ENCODE measurements at places on chromosomes 11 and 22. TPM values are rescaled to one million over a fixed set of nuclear protein-coding genes. Genes with fewer than 3 reads are reported as not detected.

DNA sequence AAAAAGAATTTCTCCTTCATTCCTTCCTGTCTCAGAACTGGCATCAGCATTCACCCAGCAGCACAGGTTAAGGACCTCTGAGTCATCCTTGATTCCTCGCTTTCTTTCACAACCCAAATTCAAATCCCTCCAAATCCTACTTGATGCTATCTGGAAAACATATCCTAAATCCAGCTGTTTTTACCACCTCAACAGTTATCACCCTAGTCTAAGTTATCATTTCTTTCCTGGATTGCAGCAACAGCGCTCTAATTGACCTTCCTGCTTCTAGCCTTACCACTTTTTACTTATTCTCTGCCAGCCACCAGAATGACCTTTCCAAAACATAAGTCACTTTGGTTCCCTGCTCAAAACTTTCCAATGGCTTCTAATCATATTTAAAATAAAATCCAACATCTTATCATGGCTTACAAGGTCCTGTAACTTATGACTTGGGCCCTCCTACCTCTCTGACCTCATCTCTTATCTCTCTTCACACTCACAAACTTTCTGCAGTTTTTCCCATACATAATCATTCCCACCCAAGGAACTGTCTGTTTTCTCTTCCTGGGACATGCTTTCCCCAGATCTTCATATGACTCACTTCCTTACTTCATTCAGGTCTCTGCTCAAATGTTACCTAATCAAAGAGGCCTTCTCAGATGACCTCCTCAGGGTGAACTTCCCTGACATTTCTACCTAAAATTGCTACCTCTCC, 119.4 kb downstream of the TTC28 start:
- DNase-seq = no peak

DNA sequence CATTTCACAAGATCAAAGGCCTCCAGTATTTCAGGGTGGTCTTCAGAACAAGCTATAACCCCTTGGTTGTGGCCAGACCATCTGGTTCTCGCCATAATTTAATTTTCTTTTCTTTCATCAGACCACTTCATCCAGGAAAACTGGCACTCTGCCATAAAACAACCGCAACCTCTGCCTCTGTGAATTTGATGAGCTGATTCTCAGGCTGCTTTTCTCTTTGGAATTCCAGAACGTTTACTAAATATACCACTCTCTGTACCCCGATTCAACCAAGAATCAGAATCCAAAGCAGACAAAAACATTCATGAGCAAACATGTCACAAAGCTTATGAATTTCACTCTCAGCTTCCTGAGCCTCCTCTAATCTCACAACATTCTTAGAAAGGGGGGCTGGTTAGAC, 331.8 kb upstream of the SYN3 start:
- DNase-seq = no peak

GRCh38 chr11:72821221-72821919, 7.2 kb downstream of the ATG16L2 start:
- peak; percentile 54 for DNase-seq

- no peak for DNase-seq
Measured at GRCh38 chr11:61617515-61617914, 36.6 kb upstream of the SYT7 start.

The CFAP68 gene
- total RNA-seq = 15.8 TPM

The CABP2 gene
- not detected for total RNA-seq

- DNase-seq = no peak
Measured at GRCh38 chr22:50605002-50605612, 4.5 kb downstream of the MAPK8IP2 start.

The MIAT gene
- 63.6 TPM for total RNA-seq

The CCDC116 gene
- total RNA-seq = not detected

- DNase-seq = no peak
Measured at GRCh38 chr22:43094085-43094484, 4.9 kb upstream of the TTLL1 start.

The RAB38 gene
- total RNA-seq = 14.2 TPM

The DERL3 gene
- 13.6 TPM for total RNA-seq

- DNase-seq = no peak
Measured at GRCh38 chr11:35725885-35726284, 63.3 kb downstream of the TRIM44 start.

DNA sequence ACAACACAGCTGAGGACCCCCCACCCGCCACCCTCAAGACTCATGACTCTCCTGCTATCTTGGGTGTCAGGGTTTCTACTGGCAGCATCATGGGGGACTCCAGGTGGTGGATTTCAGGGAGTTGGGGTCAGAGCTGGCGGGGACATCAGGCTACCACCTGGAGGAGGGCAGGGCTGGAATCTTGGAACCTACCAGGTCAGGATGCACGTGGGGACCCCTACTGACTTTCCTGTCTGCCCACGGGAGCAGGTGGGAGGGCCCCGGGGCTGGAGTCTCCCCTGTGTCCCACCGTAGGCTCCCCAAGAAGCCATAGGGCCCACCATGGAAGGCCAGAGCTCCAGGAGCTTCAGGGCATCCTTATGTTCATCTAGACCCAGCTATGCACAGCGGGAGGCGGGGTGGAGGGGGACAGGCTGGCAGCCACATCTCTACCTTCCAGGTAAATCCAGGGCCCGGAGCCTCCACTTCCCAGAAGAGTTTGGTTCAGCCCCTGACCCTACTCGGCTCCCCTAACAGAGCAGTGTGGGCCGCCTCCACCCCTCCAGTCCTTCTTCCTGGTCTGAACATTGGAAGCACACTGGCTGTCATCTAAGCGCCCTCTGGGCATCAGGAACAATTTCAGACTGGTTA, 10.0 kb downstream of the SLC37A2 start:
- no peak for DNase-seq

DNA sequence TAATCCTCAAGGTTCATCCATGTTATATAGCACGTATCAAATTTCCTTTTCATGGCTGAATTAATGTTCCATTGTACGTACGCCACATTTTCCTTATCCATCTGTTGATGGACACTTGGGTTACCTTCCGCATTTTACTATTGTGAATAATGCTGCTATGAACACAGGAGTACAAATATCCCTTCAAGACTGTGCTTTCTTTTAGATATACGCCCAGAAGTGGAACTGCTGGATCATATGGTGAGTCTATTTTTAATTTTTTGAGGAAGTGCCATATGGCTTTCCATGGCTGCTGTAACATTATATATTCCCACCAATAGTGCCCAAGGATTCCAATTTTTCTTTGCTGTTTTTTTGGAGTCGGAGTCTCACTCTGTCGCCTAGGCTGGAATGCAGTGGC, 6.0 kb downstream of the MRPL40 start:
- DNase-seq = no peak

- no peak for DNase-seq
Measured at GRCh38 chr11:44598831-44599230, 33.4 kb downstream of the CD82 start.

DNA sequence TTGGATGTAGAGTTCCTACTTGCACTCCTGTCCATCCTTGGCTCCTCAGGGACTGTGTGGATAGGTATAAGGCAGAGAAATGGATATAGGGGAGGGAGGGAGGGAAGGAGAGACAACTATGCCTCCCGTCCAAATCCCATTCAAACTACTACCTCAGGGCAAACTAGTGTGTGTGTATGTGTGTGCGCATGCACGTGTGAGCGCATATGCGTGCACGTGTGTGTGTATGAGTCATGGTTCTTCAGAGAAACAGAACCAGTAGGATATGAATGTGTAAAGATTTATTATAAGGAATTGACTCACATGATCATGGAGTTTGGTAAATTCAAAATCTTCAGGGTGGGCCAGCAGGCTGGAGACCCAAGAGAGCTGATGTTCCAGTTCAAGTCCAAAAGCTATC, 42.2 kb upstream of the DRD2 start:
- DNase-seq = no peak

DNA sequence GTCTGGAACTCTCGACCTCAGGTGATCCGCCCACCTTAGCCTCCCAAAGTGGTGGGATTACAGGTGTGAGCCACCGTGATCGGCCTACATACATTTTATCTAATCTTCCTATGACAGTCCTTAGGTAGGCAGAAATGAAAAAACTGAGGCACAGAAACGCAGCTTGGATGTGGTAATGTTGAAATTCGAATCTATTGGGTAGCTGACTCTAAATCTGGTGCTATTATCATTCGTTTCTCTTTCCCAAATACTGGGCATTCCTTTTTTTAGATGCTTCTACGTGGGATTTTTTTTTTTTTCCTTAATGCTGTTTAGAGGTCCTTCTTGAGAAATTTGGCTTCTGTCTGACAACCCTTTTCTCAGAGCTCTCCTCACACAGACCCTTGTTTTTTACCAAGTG, 41.5 kb downstream of the FCHSD2 start:
- DNase-seq = peak; percentile 65

DNA sequence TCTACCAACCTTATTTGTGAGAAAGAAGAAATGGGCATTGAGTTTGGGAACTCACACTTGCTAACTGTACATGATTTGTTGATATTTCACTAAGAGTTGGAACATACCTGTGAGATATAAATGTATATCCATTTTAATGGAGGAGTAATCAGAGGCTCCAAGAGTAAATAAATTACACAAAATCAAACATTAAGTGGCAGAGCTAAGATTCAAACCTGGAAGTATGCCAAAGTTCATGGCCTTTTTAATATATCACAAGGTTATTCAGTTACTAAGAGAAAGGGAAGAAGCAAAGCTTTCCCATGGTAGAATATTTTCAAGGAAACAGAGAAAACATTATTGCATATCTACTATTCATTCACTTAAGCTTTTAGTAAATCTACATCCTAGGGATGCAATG, 1641.1 kb downstream of the FAM181B start:
- no peak for DNase-seq

The ST3GAL4 gene
- total RNA-seq = 28.0 TPM

DNA sequence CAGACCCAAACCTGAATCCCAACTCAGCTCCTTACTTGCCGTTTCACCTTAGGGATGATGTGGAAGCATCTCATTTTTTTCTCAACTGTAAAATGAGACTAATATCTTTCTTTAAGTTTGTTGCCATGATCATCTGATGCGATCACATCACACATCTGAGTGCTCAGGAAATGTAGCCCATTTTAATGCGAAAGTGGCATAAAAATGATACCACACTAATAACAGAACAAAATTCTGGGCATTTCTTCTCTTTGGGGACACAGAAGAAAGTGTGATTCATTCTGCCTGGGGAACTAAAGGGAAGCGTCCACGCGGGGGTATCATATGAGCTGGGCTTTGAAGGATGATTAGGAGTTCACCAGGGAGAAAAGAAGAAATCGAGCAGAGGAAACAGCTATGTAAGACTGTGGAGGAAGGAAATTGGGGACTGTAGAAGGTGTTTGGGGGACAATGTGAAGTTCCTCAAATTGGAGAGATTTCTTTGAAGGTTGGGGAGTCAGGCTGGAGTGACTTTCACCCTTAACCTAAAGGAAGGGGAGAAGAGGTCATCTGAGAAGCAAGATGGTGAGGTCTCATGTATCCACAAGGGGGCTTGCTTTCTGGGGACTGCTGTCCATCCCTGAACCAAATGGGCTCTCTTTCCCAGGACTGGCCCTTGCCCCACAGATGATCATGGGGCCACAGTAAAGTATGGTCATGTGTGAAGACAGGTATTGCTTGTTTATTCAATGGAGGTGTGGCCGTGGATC, 49.7 kb upstream of the NNMT start:
- no peak for DNase-seq

GRCh38 chr22:20419664-20419951, 18.0 kb downstream of the SCARF2 start:
- no peak for DNase-seq

DNA sequence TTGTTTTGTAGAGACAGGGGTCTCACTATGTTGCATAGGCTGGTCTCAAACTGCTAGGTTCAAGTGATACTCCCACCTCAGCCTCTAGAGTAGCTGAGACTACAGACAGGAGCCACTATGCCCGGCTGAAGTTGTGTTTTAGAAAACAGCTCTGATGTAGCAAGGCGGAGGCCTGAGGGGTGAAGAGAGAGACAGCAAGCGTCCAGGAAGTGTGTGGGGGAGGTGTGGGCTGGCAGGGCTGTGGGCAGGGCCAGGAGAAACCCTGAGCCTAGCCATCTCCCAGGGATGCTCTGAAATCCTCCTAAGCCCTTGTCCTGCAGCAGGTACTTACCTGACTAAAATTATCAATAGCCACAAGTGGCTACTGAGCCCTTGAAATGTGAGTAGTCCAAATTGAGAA, 16.1 kb upstream of the RPS3 start:
- peak; percentile 58 for DNase-seq

The TRPM5 gene
- total RNA-seq = not detected

DNA sequence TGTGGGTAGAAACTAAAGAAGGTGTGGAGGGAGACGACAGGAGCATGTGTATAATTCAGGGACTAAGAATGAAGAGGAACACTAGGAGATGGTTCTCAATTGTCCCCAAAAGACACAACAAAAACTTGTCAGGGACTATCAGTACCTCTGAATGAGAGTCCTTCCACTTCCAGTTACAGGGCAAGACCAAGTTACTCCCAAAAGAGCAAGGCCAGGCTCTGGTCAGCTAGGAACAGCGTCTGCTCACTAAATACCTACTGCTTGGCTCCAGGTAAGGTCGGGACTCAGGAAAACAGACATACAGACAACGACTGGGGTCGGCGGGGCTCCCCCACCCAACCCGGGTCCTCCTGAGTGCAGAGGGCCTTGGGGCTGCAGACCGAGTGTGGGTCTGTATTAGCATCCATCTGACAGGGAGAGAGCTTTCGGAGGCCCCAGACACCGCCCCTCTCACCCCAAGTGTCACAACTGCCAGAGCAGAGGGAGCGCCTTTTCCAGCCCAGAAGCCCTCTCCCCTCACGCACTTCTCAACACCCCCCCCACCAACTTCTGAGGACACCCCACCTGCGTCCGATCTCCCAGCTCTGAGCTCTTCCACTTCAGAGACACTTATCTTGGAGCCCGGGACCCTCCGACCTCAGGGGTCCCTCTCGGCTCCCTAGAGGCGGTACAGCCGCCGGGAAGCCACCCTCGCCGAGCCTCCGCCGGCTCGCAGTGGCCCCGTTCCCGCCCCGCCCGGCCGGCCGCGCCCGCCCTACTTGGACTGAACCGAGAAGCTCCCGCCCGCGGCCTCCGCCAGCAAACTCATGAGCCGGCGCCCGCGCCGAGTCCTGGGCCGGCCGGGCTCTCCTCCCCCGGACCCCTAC, 522 bp downstream of the RHOG start:
- peak; percentile 51 for DNase-seq

The LSP1 gene
- total RNA-seq = not detected

- no peak for DNase-seq
Measured at GRCh38 chr11:43434893-43435292, 76.2 kb downstream of the TTC17 start.

Data from GM23338 (cell line).